ENCODE measurements at places on chromosomes 5 and 9.
A peak's percentile ranks its signal among the peaks of the same experiment; 100 is the strongest.

GRCh38 chr5:11400316-11400715 lies 503.9 kb downstream of the CTNND2 start:
- DNase-seq, result no peak

DNA sequence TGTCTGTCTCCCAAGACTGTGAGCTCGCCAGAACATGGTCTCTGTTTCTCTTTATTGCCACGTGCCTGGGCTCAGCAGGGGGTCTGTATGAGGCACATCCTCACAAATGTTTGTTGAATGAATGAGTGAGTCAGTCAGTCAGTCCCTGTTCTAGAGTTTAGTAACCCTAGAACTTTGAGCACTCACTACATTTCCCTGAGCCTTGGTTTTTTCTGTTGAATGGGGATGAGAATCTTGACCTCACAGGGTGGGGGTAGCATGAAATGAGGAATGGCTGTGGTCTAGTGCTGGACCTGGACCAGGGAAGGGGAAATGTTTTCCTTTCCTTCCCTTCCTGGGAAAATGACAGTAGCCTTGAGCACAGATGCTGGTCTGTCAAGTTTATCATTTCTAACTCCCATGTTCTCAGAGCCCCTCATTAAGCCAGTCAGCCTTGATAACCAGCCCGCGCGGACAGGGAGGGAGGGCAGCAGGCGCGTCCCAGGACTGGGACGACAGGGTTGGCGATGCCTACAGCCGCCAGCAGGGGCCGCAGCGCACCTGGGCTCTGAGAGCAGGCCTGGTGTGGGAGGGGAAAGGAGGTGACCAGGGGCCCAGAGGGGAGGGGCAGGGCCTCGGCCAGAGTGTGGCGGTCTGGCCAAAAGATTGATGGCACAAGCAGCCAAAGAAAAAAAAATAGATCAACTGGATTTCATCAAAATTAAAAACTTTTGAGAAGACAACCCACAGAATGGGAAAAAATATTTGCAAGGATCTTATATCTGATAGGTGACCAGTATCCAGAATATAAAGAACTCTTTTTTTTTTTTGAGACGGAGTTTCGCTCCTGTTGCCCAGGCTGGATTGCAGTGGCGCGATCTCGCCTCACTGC lies 24.1 kb upstream of the WNK2 start:
- peak; percentile 69 for DNase-seq

DNA sequence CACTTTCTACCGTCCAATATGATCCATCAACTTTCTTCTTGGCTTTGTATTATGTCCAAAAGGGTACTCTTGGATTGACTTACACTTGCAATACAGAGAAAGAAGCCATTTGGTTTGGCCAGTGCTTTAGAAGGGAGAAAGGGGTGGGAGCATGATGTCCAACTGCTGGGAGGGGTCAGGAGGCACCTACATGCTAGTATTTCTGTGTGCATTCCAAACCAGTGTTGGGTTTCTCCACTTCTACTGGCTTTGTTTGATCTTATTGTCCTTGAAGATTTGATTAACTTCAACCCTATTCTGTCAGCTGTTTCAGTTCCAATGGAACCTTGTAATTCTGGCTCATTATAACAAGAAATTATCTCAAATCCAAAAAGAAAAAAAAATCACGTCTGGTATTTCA lies 27.6 kb downstream of the CYSTM1 start:
- DNase-seq, result no peak

GRCh38 chr5:151742870-151743294 lies 15.5 kb downstream of the ATOX1 start:
- no peak for DNase-seq

DNA sequence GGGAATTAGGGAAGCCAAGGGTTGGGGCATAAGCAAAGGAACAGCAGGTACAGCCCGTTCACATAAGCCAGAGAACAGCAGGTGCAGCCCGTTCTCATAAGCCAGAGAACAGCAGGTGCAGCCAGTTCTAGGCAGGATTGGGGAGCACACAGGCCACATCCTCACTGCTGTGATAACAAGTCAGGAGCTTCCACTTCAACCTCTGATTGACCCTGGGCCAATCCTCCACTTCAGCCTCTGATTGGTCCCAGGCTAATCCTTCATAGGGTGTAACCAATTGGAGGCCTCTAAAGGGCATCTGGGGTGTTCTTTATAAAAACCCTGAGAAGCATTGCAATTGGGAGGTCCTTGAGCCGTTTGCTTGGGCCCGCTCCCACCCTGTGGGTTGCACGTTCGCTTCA lies 27.5 kb downstream of the CEL start:
- DNase-seq, result no peak
